Stimulated activated CD4-positive, alpha-beta T cell treated with anti-CD3 and anti-CD28 coated beads, Interleukin-12 subunit alpha, Interleukin-12 subunit beta, amount 100 ng/mL, for 4 hours (primary cell): ENCODE measurements at places on chromosomes 12 and 14.

DNA sequence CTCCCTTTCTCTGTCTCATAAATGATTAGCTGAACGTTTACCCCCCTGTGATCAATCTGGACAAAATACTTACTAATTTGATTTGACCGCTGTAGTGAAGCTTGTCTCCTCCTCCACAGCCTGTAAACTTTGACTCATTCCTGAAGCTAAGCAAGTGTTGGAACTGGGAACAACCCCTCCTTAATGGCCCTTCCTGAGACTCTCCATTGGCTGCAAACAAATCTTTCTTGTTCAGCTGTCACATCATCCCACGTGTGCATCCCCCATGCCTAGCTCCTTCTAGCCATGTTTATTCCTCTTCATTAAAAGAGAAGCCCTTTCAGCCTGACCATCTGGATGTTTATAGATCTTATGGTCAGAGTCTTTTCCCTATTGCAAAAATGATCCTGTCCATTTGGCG lies 281.2 kb downstream of the RGS6 start:
- DNase-seq, result no peak

- no peak for DNase-seq
These were observed 30.4 kb downstream of the DLGAP5 start for GRCh38 chr14:55160989-55161388.

DNA sequence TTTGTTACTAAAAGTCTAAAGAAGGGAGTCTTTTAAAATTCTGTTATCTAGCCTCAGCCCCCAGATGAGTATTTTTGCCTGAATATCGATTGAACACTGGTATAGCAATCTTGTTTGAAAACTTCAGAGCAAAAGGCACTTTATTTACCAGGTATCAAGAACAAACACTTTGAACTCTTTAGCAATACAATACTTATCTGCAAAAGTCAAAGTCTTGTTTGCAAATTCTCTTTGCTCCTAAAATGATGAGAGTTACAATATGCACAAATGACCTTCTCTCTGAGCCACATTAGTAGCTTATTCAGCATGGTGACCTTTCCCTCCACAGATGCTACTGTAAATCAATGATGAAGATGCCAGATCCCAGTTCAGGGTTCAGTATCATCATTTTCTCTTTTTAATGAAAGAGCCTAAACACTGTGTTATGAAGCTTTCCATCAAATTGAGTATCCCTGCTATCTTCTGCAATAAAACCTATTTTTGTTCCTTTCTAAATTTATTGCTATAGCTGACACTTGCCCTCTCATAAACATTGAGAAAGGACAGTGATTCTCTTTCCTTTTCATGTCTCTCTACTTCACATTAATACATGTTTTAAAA lies 752.7 kb upstream of the MGAT4C start:
- DNase-seq, result no peak

DNA sequence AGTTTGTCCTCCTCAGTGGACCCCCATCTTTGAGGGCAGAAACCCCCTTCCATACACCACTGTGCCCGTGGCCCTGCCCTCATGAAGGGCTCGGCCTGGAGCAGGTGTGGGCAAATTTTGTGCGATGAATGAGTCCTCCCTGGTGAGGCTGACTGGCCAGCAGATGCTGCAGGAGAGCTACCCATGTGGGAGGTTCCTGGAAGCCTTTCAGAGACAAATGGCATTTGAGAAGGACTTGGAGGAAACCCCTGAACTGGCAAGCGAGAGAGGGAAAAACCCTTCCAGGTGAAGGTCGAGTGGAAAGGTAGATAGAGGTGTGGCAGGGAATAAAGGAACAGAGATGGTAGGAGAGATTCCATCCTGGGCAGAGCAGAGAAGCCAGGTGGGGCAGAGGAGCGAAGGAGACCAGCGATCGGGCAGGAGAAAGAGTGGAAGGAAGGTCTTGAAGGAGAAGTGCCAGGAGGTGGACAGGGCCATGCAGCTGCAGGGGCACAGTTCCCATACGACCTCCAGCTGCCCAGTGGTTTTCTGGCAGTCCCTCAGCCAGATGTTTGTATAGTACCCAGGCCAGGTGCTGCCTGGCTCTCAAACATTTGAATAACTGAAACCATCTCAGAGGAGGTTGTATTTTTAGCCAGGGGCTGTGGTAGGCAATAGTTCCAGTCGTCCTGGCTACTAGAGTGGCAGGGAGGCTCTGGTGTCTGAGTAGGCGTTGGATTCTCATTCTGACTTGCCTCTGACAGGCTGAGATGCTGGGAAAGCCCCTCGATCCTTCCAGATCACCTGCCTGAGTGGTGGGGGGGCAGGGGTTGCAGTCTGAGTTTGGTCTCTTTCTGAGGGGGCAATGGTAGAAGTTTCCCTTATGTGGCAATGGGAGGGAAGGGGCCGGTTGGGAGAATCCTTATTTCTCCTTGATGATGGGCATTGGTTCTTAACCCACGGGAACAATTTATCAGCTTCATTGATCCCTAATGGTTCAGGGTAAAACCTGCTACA lies 40.1 kb downstream of the FBXL14 start:
- DNase-seq, result no peak

DNA sequence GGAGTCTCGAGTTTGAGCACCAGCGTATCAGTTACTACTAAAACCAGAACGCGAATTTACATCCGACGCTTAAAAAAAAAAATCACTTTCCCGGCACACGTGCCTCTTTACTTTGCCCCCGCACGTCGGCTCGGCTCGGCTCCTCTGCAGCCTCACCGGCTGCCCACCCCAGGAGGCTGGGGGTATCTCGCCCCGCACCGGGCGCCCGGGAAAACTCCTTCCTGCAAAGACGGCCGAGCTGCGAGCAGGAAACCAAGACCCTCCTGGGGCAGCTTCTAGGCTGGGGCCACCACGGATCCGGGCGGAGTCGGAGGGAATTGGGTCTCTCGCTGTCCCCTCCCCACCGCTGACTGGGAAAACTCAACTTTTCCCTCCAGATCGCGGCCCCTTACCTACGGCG lies 610 bp downstream of the VSIG10 start:
- DNase-seq, result peak; percentile 6

DNA sequence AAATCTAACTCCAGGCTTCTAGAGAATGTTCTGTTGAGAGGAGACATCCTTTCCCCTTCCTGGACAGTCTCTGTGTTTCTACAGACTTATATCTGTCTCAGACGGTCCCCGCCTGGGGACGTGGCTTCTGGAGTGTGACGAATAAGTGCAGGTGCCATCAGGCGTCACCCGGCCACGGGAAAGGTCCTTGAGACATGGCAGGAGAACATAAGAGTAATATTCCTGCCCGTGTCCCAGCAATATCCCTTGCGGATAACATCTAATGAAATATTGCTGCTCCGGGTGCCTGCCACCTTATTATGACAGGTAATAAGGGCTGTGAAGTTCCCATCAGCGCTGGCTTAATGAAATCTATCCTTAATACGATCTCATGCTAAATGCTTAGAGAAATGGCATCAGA lies 139.6 kb downstream of the PIWIL1 start:
- no peak for DNase-seq

DNA sequence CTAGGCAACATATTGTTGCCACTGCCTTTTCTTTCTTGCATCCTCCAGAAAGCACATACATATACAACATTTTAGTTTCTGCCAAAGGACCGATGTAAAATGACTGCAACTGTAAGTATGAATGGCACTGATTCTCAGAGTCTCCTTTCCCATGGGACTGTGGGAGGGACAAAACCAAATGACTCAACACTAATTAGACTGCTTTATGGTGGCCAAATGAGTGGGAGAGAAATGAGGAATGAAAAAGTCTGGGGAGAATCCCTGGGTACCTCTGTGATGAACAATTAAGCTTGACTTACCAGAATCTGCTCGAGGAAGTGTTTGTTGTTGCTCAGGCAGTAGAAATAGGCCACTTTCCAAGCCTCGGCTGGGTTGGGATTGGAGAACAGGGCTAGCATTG lies 10.1 kb downstream of the ZFYVE26 start:
- no peak for DNase-seq

DNA sequence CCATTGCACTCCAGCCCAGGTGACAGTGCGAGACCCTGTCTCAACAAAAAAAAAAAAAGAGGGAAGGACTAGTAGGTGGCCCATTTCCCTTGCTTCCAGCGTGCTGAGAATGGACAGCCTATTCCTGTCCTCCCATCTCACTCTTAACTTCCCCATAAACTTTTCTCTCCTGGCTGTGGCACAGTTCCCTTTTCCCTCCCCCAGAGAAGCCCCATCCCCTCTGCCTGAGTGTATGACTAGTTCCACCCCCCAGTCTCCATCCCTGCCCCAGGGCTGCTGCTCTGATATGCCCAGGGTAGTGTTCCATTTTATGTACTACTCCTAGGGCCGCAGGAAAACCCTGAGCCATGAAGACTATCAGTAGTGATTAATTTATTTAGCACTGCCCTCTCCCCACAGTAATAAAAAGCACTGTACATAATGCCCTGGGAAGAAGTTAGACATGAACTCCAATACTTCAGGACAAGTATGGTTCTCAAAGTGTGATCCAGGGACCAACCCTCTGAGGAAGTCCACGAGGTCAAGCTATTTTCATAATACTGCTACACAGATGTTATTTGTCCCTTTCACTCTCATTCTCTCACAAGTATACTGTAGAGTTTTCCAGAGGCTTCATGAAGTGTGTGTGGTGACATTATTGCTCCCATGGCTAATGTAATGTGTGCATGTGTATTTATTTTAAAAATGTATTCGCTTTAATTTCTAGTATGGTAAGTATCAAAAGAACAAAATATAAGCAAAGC lies 11.5 kb upstream of the CHD4 start:
- no peak for DNase-seq

DNA sequence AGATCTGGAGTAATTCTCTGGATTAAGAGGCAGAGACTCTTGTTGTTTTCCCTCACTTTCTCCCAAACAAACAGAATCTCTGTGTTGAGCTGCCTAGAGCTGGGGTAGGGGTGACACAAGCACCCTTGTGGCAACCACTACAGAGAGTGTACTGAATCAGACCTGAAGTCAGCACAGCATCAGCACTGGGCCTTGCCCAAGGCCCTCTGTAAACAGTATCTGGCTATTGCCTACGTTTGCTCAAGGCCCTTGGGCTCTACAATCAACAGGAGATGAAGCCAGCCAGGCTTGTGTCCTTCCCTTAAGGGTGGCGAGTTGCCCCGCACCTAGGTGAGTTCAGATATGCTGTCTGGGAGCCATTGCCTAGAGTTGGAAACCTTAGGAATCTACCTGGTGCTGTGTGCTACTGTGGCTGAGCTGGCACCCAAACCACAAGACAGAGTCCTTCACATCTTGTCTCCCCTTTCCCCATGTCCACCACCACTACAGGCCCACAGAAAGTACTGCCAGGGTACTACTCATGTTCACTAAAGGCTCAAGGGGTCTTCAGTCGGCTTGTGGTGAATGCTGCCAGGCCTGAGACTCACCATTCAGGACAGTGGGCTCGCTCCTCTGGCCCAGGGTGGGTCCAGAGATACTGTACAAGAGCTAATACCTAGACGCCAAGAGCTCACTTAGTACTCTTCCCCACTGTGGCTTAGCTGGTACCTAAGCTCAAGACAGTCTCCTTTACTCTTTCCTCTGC lies 206.8 kb downstream of the SYNE2 start:
- no peak for DNase-seq

DNA sequence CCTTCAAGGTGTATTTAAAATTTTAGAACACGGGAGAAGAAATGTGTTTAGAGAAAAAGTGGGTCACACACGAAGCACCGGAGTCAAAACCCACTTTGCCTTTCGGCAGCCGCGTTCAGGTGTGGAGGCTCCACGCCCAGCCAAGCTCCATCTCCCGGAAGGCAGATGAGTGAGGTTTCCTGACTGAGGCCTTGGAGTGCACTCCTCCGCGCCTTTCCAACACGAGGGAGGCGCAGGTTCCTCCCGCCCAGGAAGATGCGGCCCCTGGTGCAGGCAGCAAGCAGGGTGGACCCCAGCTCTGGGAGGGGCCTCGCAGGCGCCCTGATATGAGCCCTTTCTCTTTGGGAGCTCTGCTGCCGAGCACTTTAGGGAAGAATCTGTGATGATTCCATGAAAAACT lies 22.5 kb downstream of the MTA1 start:
- no peak for DNase-seq

- DNase-seq, result no peak
These were observed 521.2 kb upstream of the TBX3 start for GRCh38 chr12:115204957-115205754.

DNA sequence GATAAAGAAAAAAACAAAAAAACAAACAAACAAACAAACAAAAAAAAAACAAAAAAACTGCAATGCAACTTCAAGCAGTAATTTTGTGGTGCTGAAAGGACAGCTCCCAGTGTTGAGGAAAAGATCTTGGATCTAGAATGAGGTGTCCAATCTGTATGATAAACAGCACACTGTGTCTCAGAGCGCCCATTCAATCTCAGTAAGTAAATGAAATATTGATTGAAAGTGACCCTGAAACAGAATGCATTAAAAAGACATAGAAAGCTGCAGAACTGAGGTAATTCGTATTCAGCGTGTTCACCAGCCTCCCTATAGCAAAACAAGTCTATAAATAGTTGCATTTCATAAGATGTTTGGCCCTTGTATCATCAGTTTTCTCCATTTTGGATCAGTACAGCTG lies 153.0 kb downstream of the NOVA1 start:
- no peak for DNase-seq

DNA sequence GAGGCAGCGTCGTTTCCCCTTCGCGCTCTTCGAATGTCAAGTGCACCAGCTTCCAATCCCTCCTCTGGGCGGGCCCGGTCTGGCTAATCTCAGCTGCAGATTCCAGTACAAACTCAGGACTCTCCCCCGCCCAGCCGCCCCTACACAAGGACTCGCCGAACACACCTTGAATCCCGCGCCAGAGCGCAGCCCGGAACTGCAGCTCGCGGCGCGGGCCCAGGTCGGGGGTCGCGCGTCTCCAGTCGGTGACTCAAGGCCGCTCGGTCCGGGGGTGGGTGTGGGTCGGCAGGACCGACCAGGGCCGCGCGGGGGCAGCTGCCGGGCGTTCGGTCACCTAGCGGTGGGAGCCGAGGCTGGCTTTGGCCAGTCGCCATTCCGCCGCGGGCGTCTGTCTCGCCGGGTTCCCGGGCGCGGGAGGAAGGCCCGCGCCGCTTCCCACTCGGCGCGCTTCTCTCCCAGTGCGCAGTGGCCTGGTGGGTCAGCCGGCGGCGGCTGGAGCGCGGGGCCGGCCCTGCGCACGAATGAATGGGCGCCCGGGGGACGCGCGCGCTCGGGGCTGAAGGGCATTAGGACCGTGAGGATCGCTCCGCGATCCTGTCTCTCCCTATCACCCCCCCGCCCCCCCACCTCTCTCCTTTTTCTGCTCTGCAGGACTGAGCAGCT lies at the start of gene GALNT16:
TSS of gene GALNT16 (plus strand) at position 632 of the 663 bp plus-strand sequence. CDS start 133 bp downstream, outside the sequence.
- DNase-seq, result no peak
